ENCODE measurements at places on chromosomes 5 and 9.
A peak's percentile ranks its signal among the peaks of the same experiment; 100 is the strongest.

DNA sequence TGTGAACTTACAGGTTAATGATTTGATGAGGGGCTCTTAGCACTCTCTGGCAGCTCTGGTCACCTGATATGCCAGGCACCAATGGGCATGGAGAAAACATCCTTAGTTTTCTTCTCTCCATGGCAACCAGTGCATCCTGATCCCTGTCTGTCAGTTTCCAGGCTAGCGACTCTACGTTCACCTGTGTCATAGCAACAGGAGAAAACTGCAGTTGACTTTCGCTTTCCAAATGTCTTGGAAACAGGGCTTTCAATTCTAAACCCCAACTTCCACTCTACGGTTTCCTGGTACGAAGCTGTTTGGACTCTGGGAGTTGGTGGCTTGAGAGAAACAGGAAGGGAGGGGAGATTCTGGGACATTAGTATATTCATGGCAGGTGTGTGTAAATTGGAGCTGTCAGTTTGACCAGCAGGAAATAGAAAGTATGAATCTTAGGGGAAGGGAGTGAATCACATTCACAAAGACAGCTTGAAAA is 74.4 kb downstream of the SLC28A3 start:
- H3K27ac ChIP-seq: no peak overlapping the region
- peaks cover 12% of the 10 kb centered on the region for H3K27me3 ChIP-seq
- H3K36me3 ChIP-seq: no peaks in the 10 kb centered on the region
- peak; percentile 25 for DNase-seq
- H3K4me1 ChIP-seq: peaks cover 11% of the 10 kb centered on the region
- H3K4me3 ChIP-seq: no peak overlapping the region

- no peaks in the 10 kb centered on the region for H3K36me3 ChIP-seq
- H3K4me1 ChIP-seq: no peaks in the 10 kb centered on the region
- no peaks in the 10 kb centered on the region for H3K27me3 ChIP-seq
Measured at GRCh38 chr5:106142116-106142515, 1528.6 kb downstream of the EFNA5 start.

DNA sequence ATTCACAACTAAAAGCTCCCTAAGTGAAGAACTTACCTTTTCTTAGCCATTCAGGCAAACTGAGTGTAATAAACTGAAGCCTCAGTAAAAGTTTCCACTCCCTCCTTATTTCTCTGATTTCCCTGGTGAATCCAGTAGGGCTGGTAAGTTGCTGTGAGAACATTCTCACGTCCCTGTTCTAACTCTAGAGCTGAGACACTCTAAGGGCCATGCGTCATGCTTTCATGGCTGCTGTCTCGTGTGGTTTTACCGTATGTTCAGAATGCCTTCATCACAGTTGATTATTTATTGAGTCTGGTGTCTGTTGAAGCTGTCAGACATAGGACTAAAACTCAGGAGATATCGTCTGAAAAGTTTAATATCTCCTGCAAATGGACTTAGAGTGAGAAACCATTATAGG is 1.3 kb downstream of the OR2S2 start:
- H3K27ac ChIP-seq: no peak overlapping the region
- no peak overlapping the region for H3K4me3 ChIP-seq
- H3K27me3 ChIP-seq: peaks cover 2% of the 10 kb centered on the region
- DNase-seq: no peak

DNA sequence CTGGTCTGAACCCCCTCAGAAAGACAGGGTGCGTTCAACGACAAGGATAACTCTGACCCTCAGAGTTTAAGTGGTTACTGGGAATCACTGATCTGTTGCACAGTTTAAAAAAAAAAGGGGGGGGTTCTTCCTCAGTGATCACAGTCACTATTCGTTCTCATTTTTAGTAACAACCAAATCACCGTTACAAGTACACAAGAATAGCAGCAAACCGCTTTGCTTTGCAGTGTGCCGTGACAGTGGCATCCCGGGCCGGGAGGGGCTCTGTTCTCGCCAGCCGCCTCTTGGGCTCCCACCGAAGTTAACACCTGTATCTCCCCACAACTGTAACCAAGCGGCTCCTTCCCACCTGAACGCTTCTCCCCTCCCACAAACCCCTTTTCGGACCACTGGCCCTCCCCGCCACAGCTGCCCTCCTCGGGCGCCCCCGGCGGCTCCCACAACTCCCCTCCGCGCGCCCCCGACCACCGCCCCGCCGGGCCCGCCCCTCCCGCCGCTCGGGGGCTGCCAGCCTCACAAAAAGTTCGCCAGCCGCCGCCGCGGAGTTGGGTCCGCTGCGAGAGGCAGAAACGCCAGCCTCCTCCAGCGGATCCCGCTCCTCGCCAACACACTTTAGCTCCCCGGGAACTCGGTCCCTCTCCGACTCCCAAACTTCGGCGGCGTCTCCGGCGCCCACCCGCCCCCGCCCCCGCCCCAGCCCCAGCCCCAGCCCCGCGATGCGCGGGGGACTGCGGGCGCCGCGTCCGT is 1.2 kb downstream of the SSBP2 start:
- peak overlapping the region; percentile 86 for H3K4me3 ChIP-seq
- peak overlapping the region; percentile 69 for H3K27ac ChIP-seq
- peaks cover 25% of the 10 kb centered on the region for H3K4me1 ChIP-seq
- H3K36me3 ChIP-seq: peaks cover 3% of the 10 kb centered on the region
- DNase-seq: peak; percentile 70
- H3K27me3 ChIP-seq: no peaks in the 10 kb centered on the region

GRCh38 chr9:81268048-81268447 is 421.3 kb downstream of the TLE1 start:
- H3K4me1 ChIP-seq: no peaks in the 10 kb centered on the region
- H3K27me3 ChIP-seq: no peaks in the 10 kb centered on the region
- no peak overlapping the region for H3K4me3 ChIP-seq
- DNase-seq: no peak
- H3K27ac ChIP-seq: no peak overlapping the region
- H3K36me3 ChIP-seq: no peaks in the 10 kb centered on the region

- H3K27me3 ChIP-seq: peaks cover 54% of the 10 kb centered on the region
- H3K27ac ChIP-seq: no peak overlapping the region
- DNase-seq: no peak
- no peaks in the 10 kb centered on the region for H3K36me3 ChIP-seq
Measured at GRCh38 chr9:133003071-133003461, 24.6 kb downstream of the GFI1B start.

DNA sequence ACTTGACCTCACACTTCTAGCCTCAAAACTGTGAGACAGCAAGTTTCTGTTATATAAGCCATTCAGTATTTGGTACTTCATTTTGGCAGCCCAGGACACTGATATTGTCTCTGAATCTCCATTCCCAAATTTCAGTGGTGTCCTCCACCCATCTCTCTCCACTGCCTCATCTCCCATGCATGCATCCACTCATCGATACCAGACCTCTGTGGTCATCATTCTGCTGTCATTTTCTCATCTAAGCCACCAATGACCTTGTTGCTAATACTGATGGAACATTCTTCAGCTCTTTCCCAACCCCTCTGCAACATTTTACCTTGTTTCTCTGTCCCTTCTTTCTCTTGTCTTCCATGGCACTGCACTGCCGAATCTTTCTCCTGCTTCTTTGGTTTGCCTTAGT is 221.8 kb downstream of the SNX18 start:
- H3K27ac ChIP-seq: no peak overlapping the region
- no peak overlapping the region for H3K4me3 ChIP-seq
- no peak for DNase-seq

DNA sequence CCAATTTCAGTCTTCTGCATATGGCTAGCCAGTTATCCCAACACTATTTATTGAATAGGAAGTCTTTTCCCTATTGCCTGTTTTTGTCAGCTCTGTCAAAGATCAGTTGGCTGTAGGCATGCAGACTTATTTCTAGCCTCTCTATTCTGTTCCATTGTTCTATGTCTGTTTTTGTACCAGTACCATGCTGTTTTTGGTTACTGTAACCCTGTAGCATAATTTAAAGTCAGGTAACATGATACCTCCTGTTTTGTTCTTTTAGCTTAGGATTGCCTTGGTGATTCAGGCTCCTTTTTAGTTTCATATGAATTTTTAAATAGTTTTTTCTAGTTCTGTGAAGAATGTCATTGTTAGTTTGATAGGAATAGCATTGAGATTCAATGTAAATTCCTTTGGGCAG is 104.9 kb upstream of the SLCO6A1 start:
- no peaks in the 10 kb centered on the region for H3K36me3 ChIP-seq
- no peak for DNase-seq
- H3K27ac ChIP-seq: no peak overlapping the region
- no peaks in the 10 kb centered on the region for H3K27me3 ChIP-seq
- no peak overlapping the region for H3K4me3 ChIP-seq
- H3K4me1 ChIP-seq: no peaks in the 10 kb centered on the region

GRCh38 chr5:80711938-80712337 is 57.2 kb upstream of the DHFR start:
- H3K4me3 ChIP-seq: no peak overlapping the region
- no peaks in the 10 kb centered on the region for H3K27me3 ChIP-seq
- H3K36me3 ChIP-seq: peaks cover 17% of the 10 kb centered on the region
- no peak overlapping the region for H3K27ac ChIP-seq
- H3K4me1 ChIP-seq: peaks cover 19% of the 10 kb centered on the region

DNA sequence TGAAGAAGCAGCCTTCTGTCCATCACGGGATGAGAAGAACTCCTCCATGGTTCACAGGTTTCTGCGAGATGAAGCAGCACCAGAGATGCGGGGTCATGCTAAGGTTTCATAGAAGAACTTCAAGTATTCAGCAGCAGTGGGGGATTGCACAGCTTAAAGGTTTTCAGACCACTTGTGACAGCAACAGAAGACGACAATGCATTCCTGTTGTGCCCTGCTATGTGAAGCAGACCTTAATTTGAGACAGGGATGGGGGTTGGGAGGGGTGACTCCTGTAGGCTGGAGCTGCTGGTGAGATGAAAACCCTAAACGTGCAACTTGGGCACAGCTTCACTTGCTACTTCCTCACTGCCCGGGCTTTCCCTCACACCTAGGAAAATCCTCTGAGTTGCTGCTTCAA is 256.0 kb downstream of the SLIT3 start:
- H3K27ac ChIP-seq: no peak overlapping the region
- H3K36me3 ChIP-seq: no peaks in the 10 kb centered on the region

GRCh38 chr9:116572095-116572748 is 114.9 kb upstream of the TRIM32 start:
- no peaks in the 10 kb centered on the region for H3K36me3 ChIP-seq
- H3K27ac ChIP-seq: no peak overlapping the region
- no peaks in the 10 kb centered on the region for H3K27me3 ChIP-seq
- no peaks in the 10 kb centered on the region for H3K4me1 ChIP-seq
- no peak overlapping the region for H3K4me3 ChIP-seq

DNA sequence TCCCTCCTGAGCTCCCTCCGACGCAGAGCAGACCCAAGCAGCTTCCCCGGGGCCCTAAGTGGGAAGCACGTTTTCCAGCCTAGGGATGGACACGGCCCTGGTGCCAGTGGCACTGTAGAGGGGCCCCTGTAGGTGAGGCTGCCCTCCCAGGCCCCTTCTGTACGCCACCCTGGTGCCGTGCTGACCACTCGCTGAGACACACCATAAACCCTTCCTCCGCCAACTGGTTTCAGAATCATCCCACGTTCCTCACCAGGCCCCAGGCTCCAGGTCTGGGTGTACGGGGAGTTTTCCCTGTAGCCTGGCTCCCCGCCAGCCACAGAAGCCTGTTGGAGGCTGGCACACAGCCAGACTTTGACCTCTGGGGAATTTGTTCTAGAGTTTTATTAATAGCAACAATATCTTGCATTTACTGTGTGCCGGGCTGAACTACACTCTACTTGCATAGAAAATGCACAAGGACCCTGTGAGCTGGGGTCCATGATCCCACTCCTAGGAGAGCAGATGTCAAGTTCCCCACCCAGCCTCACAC is 18.2 kb upstream of the WDR38 start:
- H3K4me1 ChIP-seq: no peaks in the 10 kb centered on the region
- no peaks in the 10 kb centered on the region for H3K36me3 ChIP-seq
- H3K4me3 ChIP-seq: no peak overlapping the region
- DNase-seq: no peak
